ENCODE measurements at places on chromosomes 3 and 15.
A peak's percentile ranks its signal among the peaks of the same experiment; 100 is the strongest.

GRCh38 chr3:148839805-148840204, 12.2 kb downstream of the CPB1 start:
- no peak for DNase-seq

DNA sequence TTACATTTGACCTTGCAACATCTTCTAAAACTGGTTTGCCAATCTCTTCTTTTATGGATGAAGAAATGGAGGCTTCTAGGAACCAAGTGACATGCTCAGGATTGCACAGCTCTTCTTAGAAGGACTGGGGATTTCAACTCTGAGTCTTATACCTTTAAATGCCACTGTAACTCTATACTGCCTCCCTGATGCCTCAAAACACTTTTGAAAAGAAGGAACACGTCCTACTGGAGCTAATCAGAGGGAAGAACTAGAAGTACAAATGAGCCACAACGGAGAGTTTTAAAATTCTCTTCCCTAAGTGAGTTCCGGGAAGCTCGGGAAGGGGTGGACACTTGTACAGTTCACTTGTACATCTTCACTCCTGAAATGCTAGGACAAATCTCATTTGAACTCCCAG, 949 bp upstream of the MITF start:
- no peak for DNase-seq

GRCh38 chr3:112811131-112811884, 35.4 kb downstream of the CD200R1L start:
- DNase-seq, result no peak

- DNase-seq, result no peak
Observed at GRCh38 chr15:44738340-44738984, 2.1 kb downstream of the TRIM69 start.

GRCh38 chr3:158456114-158456513, 114.9 kb upstream of the MLF1 start:
- no peak for DNase-seq

DNA sequence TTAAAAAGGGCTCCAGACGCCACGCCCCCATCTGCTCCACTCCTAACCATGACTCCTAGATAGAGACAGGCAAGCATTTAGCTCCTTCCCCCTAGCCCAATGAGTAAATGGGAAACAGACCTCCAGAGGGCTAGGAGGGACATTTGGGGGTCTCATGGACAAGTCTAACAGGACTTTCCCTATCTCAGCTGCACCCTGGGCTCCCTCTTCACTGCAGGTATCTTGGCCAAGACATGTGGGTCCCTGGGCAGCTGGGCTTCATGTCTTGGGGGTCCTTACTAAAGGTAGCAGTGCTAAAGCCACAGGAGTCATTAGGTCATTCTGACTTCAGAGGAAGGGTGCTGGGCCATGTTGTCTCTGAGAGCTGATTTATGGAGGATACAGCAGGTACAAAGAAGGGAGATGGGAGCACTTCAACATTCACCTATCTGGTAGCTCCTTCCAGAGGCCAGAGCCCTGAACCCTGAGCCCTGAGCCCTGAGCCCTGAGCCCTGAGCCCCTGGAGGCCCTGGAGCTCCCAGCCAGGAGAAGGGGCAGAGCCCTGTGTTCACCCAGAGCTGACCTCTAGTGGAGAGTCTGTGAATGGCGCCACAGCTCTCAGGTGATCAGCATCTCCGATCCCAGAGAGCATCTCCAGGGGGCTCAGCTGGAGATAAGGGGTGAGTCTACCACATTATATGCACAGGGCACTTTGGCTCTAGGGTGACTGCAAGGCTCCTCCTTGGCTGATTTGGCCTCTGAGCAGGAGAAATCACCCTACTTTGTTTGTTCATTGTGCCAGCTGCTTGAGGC, 40.1 kb upstream of the EPHB1 start:
- DNase-seq, result peak; percentile 12
